ENCODE measurements at places on chromosomes 3 and 15. TPM values are rescaled to one million over a fixed set of nuclear protein-coding genes. Genes with fewer than 3 reads are reported as not detected.

PLA2G4D gene
- total RNA-seq, result not detected

CCDC9B gene
- total RNA-seq, result 47.7 TPM

MEIS2 gene
- total RNA-seq, result 18.9 TPM

ZNF80 gene
- not detected for total RNA-seq

GOLGA8M gene
- 0.08 TPM for total RNA-seq

SCAMP5 gene
- 8.6 TPM for total RNA-seq

FOXL2 gene
- not detected for total RNA-seq

All from A375 (cell line).